ENCODE measurements at places on chromosomes 3 and 15. TPM values are rescaled to one million over a fixed set of nuclear protein-coding genes. Genes with fewer than 3 reads are reported as not detected.

Gene CCDC39
- total RNA-seq = 0.26 TPM

Gene UACA
- 27.2 TPM for total RNA-seq

- DNase-seq = no peak
- H3K27me3 ChIP-seq = no peaks in the 10 kb centered on the region
- H3K27ac ChIP-seq = no peak overlapping the region
- no peaks in the 10 kb centered on the region for H3K36me3 ChIP-seq
- no peak overlapping the region for H3K4me3 ChIP-seq
Observed at GRCh38 chr3:174775603-174776002, 83.5 kb upstream of the NAALADL2 start.

GRCh38 chr3:37433758-37434157 lies 259.4 kb upstream of the LRRFIP2 start:
- H3K36me3 ChIP-seq = no peaks in the 10 kb centered on the region
- H3K27ac ChIP-seq = no peak overlapping the region
- no peaks in the 10 kb centered on the region for H3K27me3 ChIP-seq
- H3K4me3 ChIP-seq = no peak overlapping the region

Data from body of pancreas (tissue), 4 donors.